NCI-H460 (cell line): ENCODE measurements at places on chromosomes 3 and 15. TPM values are rescaled to one million over a fixed set of nuclear protein-coding genes. Genes with fewer than 3 reads are reported as not detected.

- DNase-seq: peak; percentile 43
Observed at GRCh38 chr3:66138336-66139313, 82.2 kb upstream of the SLC25A26 start.

DNA sequence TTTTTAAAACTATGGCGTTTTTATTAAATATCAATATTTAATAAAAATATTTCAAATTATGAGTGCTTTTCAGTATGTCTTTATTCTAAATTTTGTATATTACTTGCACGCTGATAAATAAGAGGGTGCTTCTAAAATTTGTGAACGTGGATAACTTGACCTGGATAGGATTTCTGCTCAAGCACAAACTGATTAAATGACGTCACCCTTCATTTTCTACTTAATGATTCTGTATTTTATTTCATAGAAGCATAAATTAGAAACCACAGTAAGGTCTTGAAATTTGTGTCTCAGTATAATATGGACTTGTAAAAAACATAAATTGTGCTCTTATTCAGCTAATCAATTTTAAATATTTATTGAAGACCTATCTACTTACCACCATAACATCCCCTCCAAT lies 903.7 kb downstream of the ROBO2 start:
- DNase-seq: no peak

- DNase-seq: no peak
Observed at GRCh38 chr3:61820306-61820992, 259.1 kb downstream of the PTPRG start.

GRCh38 chr3:17995769-17996168 lies 253.3 kb upstream of the TBC1D5 start:
- DNase-seq: no peak

DNA sequence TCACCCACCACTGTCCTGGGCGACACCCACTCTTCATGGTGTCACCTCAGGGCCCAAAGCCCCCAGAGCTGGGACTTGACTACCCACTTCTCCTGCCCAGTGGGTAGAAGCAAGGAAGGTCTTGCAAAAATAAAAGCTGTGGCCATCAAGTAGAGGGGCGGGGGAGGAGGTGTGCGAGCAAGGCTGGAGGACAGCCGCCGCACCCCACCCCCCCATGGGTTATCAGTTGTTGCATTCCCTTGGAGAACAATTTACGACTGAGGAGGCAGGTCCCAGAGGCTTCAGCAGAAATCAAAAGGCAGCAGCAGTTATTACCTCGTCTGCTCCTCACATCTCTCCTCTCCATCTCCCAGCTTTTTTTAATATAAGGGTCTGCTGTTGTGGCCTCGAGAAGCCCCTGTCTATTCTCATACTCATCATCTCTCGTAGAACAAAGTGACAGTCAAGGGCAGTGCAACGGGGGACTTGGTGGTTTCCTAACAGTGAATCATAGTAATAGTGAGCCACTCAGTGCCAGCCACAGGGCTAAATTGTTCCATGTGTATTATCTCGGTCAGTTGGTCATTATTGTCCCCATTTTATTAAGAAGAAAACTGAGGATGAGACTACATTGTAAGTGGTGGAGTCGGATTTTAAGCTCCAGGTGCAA lies 116.4 kb downstream of the PDCD6IP start:
- DNase-seq: no peak

- DNase-seq: no peak
Observed at GRCh38 chr15:64000183-64000951, 45.9 kb downstream of the DAPK2 start.

- no peak for DNase-seq
Observed at GRCh38 chr15:67080900-67081431, 15.6 kb downstream of the SMAD3 start.

GRCh38 chr3:67587301-67587700 lies 67.1 kb downstream of the SUCLG2 start:
- no peak for DNase-seq

GRCh38 chr3:12825156-12825555 lies 16.2 kb downstream of the RPL32 start:
- no peak for DNase-seq

DNA sequence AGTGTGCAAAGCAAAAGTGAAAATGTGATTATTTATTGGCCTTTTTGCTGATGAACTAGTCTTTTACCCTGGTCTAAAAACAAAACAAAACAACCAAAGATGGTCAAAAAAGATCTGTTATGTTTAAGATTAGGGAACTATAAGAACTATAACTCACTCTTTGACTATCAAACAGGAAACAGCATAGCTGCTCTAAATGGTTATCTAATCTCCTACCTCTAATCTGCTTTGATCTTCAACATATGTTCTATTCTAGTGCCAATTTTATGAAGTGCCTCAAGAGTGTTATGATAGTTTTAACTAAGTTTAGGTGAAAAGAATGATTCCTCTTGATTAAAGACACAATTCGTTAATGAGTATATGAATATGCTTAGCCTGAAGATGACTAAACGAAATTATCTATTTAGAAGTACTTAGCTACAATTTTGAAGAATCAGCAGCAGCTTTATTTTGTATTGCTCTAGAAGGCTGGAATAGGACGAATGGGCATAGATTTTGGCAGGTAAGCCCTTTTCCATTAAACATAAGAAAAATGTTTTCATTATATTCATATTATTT lies 46.0 kb downstream of the SETD2 start:
- no peak for DNase-seq

- DNase-seq: no peak
Observed at GRCh38 chr15:70435872-70436271, 327.5 kb downstream of the UACA start.

- DNase-seq: no peak
Observed at GRCh38 chr3:97187771-97188170, 373.4 kb downstream of the EPHA6 start.

DNA sequence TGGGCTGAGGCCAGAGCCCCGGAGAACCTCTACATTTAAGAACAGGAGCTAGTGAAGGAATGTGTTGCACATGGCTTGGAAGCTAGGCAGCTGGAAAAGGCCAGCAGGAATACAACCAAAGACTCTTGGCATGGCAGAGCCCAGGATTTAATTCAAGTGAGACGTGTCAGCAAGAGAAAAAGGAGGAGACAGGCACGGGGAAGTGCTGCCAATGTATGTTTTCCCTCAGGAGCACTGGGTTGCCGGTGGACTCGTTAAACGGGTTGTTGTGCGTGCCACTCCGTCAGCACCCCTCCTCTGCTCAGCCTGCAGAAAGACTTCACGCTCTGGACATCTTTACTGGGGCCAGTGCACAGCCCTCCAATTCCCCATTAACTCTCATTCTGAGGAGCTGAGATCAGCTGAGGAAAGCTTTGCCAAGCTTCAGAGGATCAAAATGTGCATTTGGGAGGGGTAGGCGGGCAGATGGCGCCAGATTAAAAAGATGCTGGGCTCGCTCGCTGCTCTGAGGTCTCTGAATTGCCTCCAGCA lies 103.7 kb downstream of the PDZRN3 start:
- DNase-seq: no peak

GRCh38 chr3:105364128-105364527 lies 2.6 kb upstream of the ALCAM start:
- DNase-seq: no peak

DNA sequence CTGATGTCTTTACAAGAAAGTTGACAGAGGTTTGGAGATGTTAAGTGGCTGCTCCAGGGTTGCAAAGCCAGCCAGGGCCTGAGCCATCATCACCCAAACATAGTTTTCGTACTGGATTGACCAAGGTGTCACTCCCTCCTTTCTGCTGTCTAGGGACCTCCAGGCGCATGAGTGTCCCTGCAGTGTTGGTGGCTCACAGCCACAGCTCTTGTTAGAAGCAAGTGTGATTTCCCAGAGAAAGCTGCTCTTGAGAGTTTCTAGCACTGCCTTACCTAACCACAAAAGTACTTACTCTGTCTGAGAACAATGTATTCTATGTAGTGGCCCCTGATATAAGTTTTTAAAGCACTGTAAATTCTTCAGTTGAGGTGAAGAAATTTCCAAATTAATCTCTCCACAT lies 144.1 kb downstream of the SOX2 start:
- DNase-seq: no peak

DNA sequence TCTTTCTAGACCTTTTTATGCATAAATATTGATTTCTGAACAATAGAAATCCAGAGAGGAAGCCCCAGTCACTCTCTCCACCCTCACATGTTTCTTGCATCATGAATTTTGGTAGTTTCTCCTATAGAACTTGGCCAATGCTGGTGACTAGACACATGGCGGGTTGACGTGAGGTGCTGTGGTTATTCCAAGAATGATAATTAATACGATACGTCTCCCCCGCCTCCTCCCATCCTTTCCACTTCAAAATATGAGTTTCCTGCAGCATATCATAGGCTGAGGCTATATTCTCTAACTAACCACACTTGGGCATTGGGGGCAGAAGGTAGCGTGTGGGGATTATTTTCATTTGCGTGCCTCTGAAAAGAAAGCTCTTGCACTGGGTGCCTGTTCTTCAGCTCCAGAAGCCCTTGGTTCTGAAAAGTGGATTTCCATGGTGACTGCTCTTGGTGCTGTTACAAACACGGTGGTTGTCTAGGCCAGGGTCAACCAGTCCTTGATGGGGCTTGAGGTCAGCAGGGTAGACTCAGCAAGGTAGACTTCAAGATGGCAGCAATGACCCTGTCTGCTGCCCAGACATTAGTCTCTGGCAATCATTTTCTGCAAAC lies 5.3 kb downstream of the TNFSF10 start:
- DNase-seq: no peak

GRCh38 chr3:8840556-8840955 lies 71.1 kb upstream of the OXTR start:
- DNase-seq: no peak

DNA sequence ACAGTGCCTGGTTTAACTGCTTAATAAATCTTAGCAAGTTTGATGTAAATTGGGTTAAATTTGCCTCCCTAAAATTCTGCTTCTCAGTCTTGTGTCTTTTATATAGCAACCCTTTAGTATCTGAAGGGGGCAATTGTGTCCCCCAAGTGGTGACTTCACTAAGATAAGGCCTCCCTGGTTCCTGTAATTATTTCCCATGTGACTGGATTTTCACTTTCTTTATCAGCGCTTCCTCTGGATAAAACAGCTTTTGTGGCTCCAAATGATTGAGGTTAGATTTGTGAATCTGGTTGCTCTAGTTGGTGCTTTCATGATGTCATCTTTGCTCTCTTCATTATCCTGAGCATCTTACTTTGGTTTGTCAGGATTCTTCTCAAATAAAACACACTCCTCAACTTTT lies 334.3 kb upstream of the CTDSPL start:
- DNase-seq: no peak

GRCh38 chr3:132395126-132395525 lies 22.2 kb upstream of the DNAJC13 start:
- no peak for DNase-seq

GRCh38 chr3:16295298-16295890 lies 30.4 kb downstream of the OXNAD1 start:
- DNase-seq: no peak

DNA sequence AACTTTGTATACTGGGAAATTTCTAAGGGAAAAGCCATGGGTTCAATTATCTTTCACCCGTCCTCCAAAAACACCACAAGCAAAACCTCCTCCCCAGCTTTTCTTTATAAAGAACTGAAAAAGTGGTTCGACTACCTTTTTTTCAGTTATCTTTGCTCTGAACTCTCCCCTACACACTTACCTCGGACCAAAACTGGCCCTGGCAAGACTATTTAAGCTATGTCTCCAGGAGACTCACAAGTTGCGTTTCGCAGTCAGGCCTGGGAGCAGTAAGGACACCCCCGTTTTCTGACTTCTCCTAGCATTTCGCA lies 645 bp downstream of the COPS2 start:
- DNase-seq: no peak

- no peak for DNase-seq
Observed at GRCh38 chr3:184440151-184440550, 60.3 kb downstream of the CHRD start.

GRCh38 chr3:65079560-65079959 lies 391.8 kb upstream of the ADAMTS9 start:
- DNase-seq: no peak

GRCh38 chr3:132405609-132406299 lies 11.5 kb upstream of the DNAJC13 start:
- DNase-seq: no peak

DNA sequence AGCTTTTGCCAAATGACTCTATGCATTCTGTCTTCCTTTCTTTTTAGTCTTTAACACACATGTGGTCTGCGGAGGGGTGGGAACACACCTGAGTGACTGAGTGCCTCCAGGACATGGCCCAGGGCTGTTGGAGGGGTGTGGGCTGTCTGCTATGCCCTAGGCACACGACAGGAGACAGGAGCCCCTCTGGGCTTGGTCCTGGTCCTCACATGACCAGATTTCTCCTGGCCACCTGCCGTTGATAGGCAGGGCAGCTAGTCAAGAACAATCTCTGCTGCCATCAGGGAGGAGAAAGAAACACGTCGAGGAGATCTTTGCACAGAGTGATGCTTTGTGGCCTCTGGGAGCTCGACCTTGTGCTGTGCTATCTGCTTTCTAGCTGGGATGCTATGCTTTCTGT lies 176.6 kb downstream of the KLF13 start:
- DNase-seq: no peak

DNA sequence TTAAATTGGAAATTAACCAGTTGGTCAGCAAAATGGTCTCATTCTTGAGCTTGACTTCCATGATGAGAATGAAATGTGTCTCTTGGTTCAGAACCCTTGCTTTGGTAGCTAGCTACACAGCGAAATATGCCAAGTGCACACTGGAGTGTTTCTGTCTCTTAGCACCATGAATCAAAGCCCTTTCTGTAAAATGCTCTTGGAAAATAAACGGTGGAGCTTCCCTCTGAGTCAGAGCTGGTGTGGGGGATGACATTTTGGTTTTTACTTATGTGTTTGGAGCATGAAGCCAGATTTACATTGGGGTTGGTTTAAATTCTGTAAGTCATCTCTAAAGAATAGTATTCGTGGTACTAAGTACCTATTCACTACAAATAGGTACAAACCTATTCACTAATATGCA lies 85.1 kb upstream of the NANOGP8 start:
- DNase-seq: no peak

- DNase-seq: peak; percentile 82
Observed at GRCh38 chr3:36707623-36708409, 56.5 kb downstream of the DCLK3 start.

DNA sequence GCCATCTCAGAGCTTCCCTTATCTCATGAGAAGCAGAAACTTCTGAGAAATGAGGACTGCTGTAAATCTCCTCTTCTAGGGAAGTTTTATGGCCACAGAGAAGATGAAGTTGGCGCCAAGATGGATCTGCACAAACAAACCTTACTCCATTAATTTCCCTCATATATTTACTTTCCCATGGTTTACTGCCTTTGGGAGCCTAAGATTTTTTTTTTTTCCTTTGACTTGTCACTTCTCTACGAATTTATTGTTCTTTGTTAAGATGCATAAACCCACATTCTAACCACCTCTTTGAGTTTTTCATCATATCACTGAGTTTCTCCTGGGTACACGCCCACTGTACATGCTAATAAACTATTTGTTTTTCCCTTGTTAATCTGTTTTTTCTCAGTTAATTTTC lies 21.5 kb upstream of the NPTN start:
- no peak for DNase-seq

GHSR gene
- total RNA-seq: not detected in 2 replicates

MINAR1 gene
- 0.61 and 0.84 TPM in 2 replicates for total RNA-seq

ZCWPW2 gene
- total RNA-seq: 0.22 and 0.29 TPM in 2 replicates

LNP1 gene
- 3.1 TPM in 2 replicates for total RNA-seq

B3GALNT1 gene
- 1.9 and 2.3 TPM in 2 replicates for total RNA-seq

TCAIM gene
- 33.0 and 35.3 TPM in 2 replicates for total RNA-seq

EFHB gene
- 0.35 and 0.72 TPM in 2 replicates for total RNA-seq

DUOXA2 gene
- not detected in 2 replicates for total RNA-seq

CLDN16 gene
- total RNA-seq: 0.78 and 0.87 TPM in 2 replicates

BHLHE40 gene
- 64.5 and 76.8 TPM in 2 replicates for total RNA-seq
